ENCODE measurements at places on chromosomes 2 and 18.
A peak's percentile ranks its signal among the peaks of the same experiment; 100 is the strongest.

- no peak for DNase-seq
- no peaks in the 10 kb centered on the region for H3K36me3 ChIP-seq
- H3K27me3 ChIP-seq: peaks cover 48% of the 10 kb centered on the region
- H3K4me1 ChIP-seq: no peaks in the 10 kb centered on the region
- no peak overlapping the region for H3K4me3 ChIP-seq
- no peak overlapping the region for H3K27ac ChIP-seq
These were observed 29.9 kb upstream of the AGAP1 start for GRCh38 chr2:235463893-235464292.

DNA sequence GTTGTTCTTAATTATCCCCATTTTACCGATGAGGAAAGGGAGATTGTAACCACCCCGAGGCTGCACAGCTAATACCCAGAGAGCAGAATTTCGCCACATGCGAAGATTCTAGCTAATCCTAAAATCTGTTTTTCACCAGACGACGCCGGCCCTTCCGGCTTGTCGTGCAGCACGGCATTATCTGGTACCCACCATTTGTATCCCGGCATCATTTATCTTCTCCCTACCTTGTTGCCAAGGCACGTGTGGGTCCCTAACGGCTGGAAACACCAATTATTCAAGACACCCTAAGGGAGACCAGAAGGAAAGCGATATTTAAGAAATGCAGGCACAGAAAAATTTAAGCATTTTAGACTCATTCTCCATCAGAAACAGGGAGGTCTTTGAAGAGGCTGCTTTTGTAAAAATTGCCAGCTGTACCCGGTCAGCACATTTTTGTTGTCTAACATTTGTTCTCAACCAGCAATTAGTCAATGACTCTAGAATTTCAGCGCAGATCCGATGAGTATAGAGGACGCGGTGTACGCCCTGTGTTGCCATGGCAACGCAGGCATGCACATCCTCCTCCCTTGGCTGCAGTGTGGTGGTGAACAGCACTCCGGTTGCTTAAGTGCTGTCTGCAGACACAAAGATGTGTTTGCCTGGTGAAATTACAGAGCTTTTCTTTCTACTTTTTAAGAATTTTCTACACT, 111.6 kb downstream of the AGAP1 start:
- H3K27me3 ChIP-seq: no peaks in the 10 kb centered on the region
- no peak for DNase-seq
- H3K36me3 ChIP-seq: peaks cover 7% of the 10 kb centered on the region
- H3K4me3 ChIP-seq: no peak overlapping the region

DNA sequence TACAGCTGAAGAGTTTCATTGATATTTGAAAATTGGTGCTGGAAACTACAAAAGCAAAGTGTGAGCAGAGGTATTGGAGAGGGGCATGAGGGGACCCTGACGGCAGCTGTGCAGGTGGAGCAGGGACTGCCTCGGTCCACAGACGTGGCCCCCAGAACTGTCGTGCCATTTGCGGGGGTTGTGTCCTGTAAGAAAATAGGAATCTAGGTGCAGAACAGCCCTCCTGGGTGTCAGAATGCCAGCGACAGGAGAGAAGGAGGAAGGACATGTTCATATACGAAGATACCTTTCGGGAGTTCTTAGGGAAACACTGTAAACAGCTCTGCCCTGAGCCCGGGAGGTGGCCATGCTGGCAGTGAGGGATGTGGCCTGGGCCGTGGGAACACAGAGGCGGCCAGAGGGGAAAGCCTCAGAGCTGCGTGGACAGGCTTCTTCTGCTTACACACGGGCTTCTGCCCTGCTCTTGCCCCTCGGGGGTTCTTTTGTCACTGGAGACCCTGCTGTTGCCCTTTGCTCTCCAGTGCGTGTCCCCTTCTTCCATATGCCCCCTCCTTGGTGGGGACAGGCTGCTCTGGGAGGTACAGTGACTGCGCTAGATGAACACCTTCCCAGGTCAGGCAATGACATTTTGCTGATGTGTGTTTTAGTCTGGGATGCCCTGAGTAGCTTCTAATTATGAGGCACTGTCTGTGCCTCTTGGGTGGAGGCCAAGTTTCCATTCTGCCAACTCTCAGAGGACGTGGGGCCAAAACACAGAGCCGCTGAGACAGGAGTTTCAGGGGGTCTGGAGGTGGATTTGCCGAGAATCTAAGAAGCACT, 81.9 kb upstream of the TXNDC2 start:
- H3K4me3 ChIP-seq: no peak overlapping the region
- no peaks in the 10 kb centered on the region for H3K4me1 ChIP-seq
- no peak for DNase-seq
- H3K27me3 ChIP-seq: peaks cover 21% of the 10 kb centered on the region
- H3K36me3 ChIP-seq: no peaks in the 10 kb centered on the region

DNA sequence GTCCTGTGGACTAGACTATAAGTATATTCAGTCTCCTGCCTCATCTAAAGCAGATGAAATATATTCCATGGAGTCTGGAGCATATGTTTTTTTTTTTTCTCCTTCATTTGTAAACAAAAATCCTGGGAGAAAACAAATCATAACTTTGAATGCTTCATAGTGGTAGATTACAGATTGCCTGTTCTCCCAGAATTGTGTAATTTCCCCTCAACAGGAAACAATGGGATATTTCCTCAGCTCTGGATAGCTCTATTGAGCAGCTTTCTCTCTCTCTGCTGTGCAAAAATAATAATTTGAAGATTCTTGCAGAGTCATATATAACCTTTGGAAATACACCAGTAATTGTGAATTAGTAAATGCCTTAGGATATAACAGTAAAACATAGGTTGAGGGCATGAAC, 1406.6 kb upstream of the ACVR2A start:
- H3K4me1 ChIP-seq: no peaks in the 10 kb centered on the region
- H3K27me3 ChIP-seq: no peaks in the 10 kb centered on the region
- no peak overlapping the region for H3K4me3 ChIP-seq
- H3K27ac ChIP-seq: no peak overlapping the region
- DNase-seq: no peak

GRCh38 chr2:231634412-231634811, 41.7 kb downstream of the TEX44 start:
- no peaks in the 10 kb centered on the region for H3K36me3 ChIP-seq
- H3K4me3 ChIP-seq: no peak overlapping the region
- H3K27me3 ChIP-seq: no peaks in the 10 kb centered on the region
- no peak for DNase-seq
- H3K4me1 ChIP-seq: no peaks in the 10 kb centered on the region

DNA sequence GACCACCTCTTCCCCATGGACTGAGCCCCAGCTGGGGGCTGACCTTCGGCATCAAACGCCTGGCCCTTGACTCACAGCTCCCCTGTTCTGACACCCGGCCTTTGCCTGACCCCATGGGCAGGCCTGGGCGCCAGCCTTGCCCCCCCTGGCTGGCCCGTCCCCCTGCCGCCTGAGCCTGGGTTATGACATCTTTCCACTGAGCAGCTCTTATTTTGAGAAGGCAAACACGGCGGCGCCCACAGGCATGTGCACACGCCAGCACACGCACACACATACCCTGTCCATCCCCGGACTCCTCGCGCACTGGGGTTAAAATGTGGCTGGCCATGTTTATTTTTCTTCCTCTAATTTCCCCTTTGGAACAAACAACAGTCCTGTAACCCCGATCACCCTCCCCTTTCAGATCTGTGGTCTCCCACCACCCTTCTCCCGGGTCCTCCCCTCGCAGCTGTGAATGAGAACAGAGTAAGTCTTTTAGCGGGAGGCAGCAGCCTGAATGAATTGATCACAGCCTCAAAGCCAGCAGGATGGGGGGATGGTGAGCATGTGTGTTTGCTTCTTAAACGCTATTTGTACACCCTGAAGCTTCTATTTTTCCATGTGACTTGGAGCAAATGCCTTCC, 11.8 kb upstream of the ATOH8 start:
- DNase-seq: no peak
- no peak overlapping the region for H3K4me3 ChIP-seq
- no peak overlapping the region for H3K27ac ChIP-seq
- H3K36me3 ChIP-seq: no peaks in the 10 kb centered on the region

- H3K27ac ChIP-seq: peak overlapping the region; percentile 52
- peaks cover 9% of the 10 kb centered on the region for H3K4me1 ChIP-seq
- no peak for DNase-seq
- H3K36me3 ChIP-seq: no peaks in the 10 kb centered on the region
These were observed 52.6 kb downstream of the CXCR4 start for GRCh38 chr2:136065384-136065783.

- H3K27ac ChIP-seq: no peak overlapping the region
- no peak for DNase-seq
- H3K27me3 ChIP-seq: no peaks in the 10 kb centered on the region
- peaks cover 2% of the 10 kb centered on the region for H3K4me1 ChIP-seq
- peaks cover 72% of the 10 kb centered on the region for H3K36me3 ChIP-seq
These were observed 101.9 kb downstream of the USP40 start for GRCh38 chr2:233464531-233465240.

- no peaks in the 10 kb centered on the region for H3K4me1 ChIP-seq
- DNase-seq: no peak
- no peaks in the 10 kb centered on the region for H3K36me3 ChIP-seq
These were observed 205.8 kb downstream of the SPAG16 start for GRCh38 chr2:213490087-213490486.

DNA sequence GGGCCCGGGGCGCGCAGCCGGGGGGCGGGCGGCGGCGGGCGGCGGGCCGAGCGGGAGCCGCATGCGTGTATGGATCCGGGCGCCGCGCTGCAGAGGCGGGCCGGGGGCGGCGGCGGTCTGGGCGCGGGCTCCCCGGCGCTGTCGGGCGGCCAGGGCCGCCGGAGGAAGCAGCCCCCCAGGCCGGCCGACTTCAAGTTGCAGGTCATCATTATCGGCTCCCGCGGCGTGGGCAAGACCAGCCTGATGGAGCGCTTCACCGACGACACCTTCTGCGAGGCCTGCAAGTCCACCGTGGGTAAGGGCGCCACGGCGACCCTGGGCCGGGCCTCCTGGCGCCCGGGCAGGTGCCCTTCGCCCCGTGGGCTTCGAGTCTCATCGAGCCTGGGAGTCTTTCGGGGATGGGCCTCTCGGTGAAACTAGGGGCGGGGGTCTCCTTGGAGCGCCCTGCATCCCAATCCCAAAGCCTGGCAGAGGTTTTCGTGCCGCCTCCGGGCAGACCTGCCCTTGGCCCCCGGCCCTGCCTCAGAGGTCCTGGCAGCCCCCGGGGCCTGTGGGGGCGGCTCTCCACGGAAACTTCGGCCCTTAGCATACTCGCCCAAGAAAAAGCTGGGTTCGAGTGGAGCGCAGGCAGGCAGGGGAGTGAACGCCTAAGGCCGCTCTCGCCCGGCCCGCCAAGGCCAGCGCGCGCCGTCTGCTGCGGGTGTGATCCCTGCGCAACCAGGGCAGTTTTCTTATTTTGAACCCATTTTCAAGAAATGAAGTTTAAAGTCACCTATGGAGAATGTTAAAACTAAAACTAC, 622 bp downstream of the RAB12 start:
- H3K4me3 ChIP-seq: peak overlapping the region; percentile 96
- DNase-seq: no peak
- H3K27me3 ChIP-seq: peaks cover 8% of the 10 kb centered on the region
- peak overlapping the region; percentile 22 for H3K27ac ChIP-seq
- H3K4me1 ChIP-seq: peaks cover 51% of the 10 kb centered on the region

- H3K27me3 ChIP-seq: peaks cover 5% of the 10 kb centered on the region
- DNase-seq: no peak
- H3K4me3 ChIP-seq: no peak overlapping the region
- peaks cover 11% of the 10 kb centered on the region for H3K4me1 ChIP-seq
- no peak overlapping the region for H3K27ac ChIP-seq
- H3K36me3 ChIP-seq: no peaks in the 10 kb centered on the region
These were observed 35.6 kb upstream of the B3GNT7 start for GRCh38 chr2:231359948-231360347.

DNA sequence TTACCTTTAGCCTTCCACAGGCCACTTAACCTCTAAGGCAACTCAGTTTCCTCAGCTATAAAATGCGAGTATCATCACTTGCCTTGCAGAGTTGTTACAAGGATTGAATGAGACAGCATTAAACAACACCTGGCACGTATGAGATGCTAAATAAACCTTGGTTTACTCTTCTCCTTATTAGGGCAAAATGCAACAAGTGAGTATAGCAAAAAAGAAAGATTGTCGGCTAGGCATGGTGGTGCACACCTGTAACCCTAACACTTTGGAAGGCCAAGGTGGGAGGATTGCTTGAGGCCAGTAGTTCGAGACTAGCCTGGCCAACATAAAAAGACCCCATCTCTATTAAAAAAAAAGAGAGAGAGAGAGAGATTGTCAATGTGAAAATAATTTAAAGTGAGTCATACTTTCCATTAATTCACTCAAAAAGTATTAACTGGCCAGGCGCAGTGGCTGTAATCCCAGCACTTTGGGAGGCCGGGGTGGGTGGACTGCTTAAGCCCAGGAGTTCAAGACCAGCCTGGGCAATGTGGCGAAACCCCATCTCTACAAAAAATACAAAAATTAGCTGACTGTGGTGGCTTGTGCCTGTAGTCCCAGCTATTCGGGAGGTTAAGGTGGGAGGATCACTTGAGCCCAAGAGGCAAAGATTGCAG, 8.0 kb downstream of the ATAD2B start:
- peaks cover 7% of the 10 kb centered on the region for H3K36me3 ChIP-seq
- H3K4me3 ChIP-seq: no peak overlapping the region
- no peak for DNase-seq
- no peaks in the 10 kb centered on the region for H3K27me3 ChIP-seq

DNA sequence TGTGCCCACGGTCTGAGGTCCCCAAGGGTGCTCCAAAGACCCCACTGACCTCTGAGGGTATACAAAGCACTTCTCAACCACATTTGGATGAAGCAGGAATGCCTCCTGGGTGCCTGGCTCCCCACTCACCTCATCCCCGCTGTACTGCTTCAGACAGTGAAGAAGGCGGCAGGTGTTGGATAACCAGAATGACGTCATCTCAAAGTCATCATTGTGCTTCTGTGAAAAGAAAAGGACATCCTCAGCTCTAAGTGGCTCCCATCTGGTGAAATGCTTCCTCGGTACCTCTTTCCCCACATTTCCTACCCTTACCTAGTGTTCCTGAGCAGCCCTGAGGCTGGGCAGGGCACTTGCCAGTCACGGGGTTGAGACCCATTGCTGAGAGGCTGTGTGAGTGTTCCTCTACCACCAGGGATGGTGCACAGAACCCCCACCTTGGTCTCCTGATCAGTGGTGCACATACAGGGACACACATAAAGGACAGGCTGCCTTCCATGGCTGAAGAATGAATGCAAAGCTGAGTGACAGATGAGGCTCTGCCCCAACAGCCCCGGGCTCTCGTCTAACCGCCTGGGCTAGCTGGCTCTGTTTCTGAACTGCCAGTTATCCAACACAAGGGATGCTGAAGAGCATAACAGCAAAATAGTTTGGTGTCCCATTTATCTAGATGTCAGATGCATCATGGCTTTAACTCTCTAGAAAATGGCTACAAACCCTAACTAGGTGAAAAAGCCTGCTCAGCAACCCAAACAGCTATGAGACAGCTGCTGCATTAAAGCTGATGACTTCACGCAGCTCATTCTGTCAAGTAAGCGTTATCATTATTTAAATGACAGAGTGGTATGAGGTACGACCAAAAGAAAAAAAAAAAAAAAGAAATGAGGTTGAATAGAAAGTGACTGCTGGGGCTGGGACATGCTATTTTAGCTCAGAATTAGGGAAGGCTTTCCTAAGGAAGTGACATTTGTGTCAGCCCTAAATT, 28.2 kb upstream of the ACAA2 start:
- no peak for DNase-seq
- no peak overlapping the region for H3K4me3 ChIP-seq
- no peaks in the 10 kb centered on the region for H3K36me3 ChIP-seq
- H3K27ac ChIP-seq: no peak overlapping the region
- no peaks in the 10 kb centered on the region for H3K27me3 ChIP-seq

Measured in effector memory CD8-positive, alpha-beta T cell (primary cell).